Stimulated activated CD8-positive, alpha-beta memory T cell treated with anti-CD3 and anti-CD28 coated beads, Interleukin-7, amount 100 ng/mL, for 1 hour (primary cell): ENCODE measurements at places on chromosomes 7 and 10.

DNA sequence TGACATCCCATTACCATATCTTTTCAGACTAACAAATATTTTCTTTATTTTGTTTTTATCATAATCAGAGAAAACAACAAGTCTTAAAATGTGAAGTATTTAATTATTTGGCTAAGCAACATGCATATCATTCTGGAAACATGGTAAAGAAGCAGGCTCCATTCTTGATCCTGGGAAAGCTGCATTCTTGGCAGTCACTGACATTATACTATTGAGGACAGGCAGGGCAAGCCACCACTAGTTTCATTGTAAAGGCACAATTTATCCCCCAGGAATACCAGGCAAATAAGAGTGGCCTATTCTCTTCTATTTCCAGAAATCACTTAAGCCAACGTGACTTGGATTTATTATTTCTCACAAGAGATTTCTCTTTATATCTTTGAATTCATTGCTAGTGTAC is 153.8 kb upstream of the AKR1E2 start:
- DNase-seq, result no peak

DNA sequence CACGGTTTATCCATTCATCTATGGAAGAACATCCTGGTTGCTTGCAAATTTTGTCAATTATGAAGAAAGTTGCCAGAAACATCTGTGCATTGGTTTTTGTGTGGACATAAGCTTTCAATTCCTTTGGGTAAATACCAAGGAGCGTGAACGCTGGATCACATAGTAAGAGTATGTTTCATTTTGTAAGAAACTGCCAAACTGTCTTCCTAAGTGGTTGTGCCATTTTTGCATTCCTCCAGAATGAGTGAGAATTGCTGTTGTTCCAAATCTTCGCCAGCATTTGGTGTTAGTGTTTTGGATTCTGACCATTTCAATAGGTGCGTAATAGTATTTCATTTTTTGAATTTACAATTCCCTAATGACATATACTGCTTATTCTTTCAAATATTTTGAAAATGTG is 155.3 kb upstream of the FRMD4A start:
- DNase-seq, result no peak

- no peak for DNase-seq
Measured at GRCh38 chr7:129832701-129833227, 120.0 kb downstream of the UBE2H start.

DNA sequence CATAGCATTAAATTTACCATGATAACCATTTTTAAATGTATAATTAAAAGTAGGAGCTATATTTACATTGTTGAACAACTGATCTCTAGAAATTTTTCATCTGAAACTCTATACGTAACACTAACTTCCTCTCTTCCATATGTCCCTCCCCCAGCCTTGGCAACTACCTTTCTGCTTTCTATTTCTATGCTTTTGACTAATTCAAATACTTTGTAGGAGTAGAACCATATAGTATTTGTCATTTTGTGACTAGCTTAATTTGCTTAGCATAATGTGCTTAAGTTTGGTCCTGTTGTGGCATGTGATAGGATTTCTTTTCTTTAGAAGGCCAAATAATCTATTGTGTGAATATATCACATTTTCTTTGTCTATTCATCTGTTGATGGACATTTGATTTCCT is 225.3 kb upstream of the POT1 start:
- DNase-seq, result no peak

DNA sequence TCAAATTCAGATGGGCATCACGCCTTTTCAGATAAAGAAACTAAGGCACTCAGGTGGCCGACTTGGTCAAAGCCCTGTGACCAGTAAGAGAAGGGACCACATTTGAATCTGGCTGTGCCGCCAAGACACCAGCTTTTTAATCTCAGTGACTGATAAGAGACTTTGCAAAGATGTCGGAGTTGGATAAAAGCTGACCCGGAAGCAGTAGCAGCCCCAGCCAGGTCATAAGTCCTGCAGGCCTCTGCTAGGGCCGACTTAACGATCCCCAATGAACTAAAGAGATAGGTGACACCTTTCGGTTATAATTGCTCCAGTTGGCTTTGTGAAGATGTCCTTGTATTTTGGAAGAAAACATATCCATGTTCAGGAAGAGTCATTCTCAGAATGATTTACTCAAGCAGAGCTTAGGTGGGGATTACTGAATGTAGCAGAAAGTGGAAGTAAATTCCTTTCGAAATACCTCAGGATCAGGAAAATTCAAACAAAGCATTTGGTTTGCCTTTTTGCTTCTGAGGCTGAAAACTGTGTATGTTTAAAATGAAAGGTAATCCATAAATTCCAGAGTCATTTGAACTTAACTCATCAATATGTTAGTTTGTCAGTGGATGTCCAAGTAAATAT is 164.2 kb upstream of the PITRM1 start:
- no peak for DNase-seq

DNA sequence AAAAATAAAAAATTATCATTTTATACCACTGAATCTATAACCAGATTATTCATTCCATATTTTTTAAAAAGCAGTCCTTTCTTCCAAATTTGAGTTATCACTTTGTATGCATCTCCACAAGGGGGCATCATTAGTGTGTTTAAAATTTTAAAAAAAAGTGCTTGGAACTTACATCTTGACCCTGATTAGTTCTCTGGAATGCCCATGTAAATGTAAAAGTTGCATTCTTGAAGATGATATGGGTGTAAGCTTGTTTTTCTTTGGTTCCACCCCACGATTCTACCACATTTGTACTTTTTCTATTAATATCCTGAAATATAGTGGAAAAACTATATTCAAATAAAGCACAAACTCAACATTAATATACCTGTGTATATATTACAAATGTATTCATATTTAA is 144.9 kb downstream of the ELAPOR2 start:
- no peak for DNase-seq

- no peak for DNase-seq
Measured at GRCh38 chr7:26193432-26194207, 6.9 kb downstream of the HNRNPA2B1 start.

- no peak for DNase-seq
Measured at GRCh38 chr7:72493850-72494661, 81.9 kb upstream of the CALN1 start.

- no peak for DNase-seq
Measured at GRCh38 chr10:69641261-69641980, 11.4 kb downstream of the FAM241B start.

DNA sequence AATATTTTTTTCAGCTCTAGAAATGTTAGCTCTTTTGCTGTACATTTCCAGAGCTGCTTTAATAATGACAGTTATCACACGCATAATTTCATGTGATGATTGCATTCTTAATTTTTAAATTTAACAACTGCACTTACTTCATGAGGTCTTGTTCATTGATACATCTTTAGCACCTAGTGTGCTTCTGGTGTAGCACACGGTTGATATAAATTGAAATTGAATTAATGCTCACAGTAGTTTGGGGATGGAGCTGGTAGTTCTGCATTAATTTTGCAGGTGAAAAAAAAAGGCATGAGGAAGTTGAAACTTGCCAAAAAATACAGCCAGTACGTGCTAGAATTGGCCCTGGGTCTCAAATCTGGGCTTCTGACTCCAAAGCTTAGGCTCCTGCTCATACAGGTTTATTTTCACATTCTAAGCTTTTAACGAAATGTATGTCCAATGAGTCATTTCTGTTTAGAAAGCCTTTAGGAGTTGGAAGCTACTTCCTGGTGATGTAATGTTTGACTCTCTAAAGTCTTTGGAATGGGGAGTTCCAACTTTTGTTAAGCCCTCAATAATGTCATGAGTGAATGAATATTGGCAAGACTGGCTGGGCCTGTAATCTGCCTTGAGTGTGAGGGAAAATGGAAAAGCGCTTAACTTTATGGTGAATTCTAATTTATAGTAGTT is 62.5 kb downstream of the DAGLB start:
- DNase-seq, result no peak

DNA sequence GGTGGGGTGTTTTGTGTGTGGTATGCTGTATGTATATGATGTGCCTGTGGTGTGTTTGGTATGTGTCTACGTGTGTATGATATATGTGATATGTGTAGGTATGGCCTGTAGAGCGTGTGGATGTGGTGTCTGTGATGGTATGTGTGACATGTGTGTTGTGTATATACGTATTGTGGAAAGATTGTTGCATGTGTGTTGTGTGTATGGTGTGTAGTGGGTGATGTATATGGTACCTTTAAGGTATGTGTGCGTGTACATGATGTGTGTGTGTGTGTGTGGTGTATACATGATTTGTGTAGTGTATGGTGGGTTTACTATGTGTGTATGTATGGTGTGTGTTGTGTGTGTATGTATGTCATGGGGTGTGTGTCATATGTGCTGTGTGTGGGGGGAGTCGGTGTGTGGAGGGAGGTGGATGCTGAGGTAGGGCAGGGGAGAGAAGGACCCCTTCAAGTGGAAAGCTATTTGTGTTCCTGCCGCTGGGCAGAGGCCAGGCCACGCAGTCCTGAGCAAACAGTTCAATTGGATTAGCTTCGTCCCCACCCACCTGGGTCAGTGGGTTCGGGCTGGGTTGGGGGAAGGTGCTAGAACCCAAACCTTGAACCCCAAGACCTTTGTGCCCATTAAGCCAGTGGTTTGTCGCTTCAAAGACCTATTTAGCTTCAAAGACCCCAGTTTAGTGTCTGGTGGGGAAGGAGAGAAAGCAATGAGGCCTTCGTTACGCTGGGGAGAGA is 1.9 kb upstream of the TRPV6 start:
- DNase-seq, result no peak
